ENCODE measurements at places on chromosomes 6 and 20. TPM values are rescaled to one million over a fixed set of nuclear protein-coding genes. Genes with fewer than 3 reads are reported as not detected.

- no peaks in the 10 kb centered on the region for H3K27me3 ChIP-seq
- no peaks in the 10 kb centered on the region for H3K4me1 ChIP-seq
- DNase-seq = no peak
- H3K36me3 ChIP-seq = no peaks in the 10 kb centered on the region
These were observed 8.3 kb downstream of the SLPI start for GRCh38 chr20:45246109-45246508.

GRCh38 chr6:47665112-47665511 is 33.3 kb upstream of the ADGRF4 start:
- no peaks in the 10 kb centered on the region for H3K36me3 ChIP-seq
- H3K27me3 ChIP-seq = peaks cover 2% of the 10 kb centered on the region
- H3K4me1 ChIP-seq = peaks cover 1% of the 10 kb centered on the region
- H3K27ac ChIP-seq = no peak overlapping the region
- no peak overlapping the region for H3K4me3 ChIP-seq
- no peak for DNase-seq

GRCh38 chr20:52996658-52997057 is 24.5 kb downstream of the TSHZ2 start:
- H3K36me3 ChIP-seq = no peaks in the 10 kb centered on the region
- H3K27me3 ChIP-seq = peaks cover 1% of the 10 kb centered on the region
- H3K4me1 ChIP-seq = peaks cover 15% of the 10 kb centered on the region
- no peak overlapping the region for H3K27ac ChIP-seq
- H3K4me3 ChIP-seq = no peak overlapping the region

- no peak overlapping the region for H3K27ac ChIP-seq
- peaks cover 18% of the 10 kb centered on the region for H3K4me1 ChIP-seq
- no peak overlapping the region for H3K4me3 ChIP-seq
- peaks cover 2% of the 10 kb centered on the region for H3K27me3 ChIP-seq
- no peaks in the 10 kb centered on the region for H3K36me3 ChIP-seq
These were observed 268.4 kb downstream of the FARS2 start for GRCh38 chr6:5529733-5530132.

- DNase-seq = no peak
- H3K4me3 ChIP-seq = no peak overlapping the region
- H3K4me1 ChIP-seq = no peaks in the 10 kb centered on the region
- H3K27ac ChIP-seq = no peak overlapping the region
- no peaks in the 10 kb centered on the region for H3K36me3 ChIP-seq
These were observed 55.9 kb downstream of the BCAS4 start for GRCh38 chr20:50850721-50851286.

DNA sequence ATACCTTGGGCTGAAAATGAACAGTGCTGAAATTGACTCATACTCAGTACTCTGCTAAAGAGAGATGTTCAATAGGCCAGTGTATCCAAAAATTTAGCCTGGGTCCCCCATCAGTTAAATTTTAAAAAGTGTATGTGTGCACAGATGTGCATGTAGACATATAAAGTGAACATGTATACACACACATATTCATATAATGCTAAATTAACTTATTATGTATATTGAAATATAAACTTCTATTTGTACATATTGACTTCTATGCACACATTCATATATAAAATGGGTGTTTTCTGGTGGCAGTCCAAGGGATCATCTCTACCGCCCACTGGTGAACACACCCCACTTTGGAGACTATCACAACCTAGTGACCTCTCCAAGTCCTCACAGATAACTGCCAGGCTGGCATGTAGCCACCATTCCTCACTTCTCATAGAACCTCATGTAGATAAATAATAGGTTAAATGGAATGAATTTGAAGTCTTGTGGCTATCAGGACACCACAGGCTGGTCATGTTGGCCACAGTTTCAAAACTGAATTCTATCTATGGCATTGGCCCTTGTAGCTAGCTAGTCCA is 8.8 kb downstream of the SLC22A16 start:
- H3K36me3 ChIP-seq = peaks cover 6% of the 10 kb centered on the region
- no peak overlapping the region for H3K4me3 ChIP-seq
- H3K27me3 ChIP-seq = peaks cover 1% of the 10 kb centered on the region
- no peaks in the 10 kb centered on the region for H3K4me1 ChIP-seq
- H3K27ac ChIP-seq = no peak overlapping the region
- DNase-seq = no peak

DNA sequence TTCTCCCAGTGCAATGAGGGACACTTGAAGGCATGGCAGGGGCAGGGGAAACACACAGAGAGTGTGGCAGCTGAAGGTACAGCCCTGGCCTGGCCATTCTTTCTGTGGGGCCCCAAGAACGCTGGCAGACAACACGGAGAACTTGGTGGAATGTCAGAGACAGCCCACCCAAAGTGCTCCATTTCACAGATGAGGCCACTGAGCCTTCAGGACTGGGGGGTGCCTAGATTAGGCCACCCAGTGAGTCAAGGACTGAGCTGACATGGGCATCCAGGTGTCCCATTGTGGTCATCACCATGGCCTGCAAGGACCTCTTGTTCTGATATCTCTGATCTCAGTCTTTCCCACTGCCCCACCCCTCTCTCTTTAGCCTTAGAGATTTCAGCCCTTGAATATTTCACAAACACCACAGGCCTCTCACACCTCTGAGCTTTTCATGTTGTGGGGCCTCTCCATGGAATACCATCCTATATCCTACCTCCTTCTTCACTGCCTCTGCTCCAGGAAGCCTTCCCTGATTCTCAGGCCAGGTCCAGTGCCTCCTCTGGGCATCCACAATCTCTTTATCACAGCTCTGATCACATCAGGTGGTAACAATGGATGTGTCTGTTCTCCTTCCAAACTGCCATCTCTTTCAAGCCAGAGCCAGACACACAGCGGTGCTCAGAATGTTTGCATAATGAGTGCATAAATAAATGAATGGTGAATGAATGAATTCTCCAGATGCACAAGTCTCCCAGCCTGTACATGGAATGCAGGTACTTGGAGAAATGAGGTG is 2.0 kb upstream of the RSPO4 start:
- no peak overlapping the region for H3K27ac ChIP-seq
- H3K4me1 ChIP-seq = peaks cover 5% of the 10 kb centered on the region
- no peak overlapping the region for H3K4me3 ChIP-seq
- H3K27me3 ChIP-seq = peaks cover 18% of the 10 kb centered on the region
- no peak for DNase-seq

DNA sequence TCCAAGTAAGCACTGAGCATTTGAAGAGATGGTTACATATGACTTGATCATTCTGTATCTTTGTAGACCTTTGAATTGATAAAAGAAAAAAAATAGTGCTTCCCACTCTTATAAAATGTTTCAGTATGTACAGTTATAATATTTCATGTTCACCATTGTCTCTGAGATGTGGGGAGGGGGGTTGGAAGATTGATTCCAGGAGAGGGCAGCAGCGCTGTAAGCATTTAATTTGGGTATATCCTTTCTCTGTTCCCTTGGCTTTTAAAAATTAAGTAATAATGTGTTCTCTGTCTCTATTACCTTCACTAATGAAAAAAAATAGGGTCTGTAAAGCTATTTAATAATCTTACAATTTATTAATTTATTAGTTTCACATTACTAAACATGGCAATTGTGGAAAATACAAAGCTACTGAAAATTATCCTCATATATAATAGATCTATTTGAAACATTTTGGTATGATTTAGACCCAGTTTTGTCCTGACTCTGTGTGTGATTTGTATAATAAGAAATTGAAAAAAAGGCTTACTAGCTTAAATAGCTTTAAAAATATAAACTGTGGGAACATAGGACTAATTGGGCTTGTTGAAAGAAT is 341.2 kb downstream of the CDKAL1 start:
- DNase-seq = peak; percentile 24
- H3K4me1 ChIP-seq = peaks cover 43% of the 10 kb centered on the region
- H3K27ac ChIP-seq = peak overlapping the region; percentile 71
- peaks cover 6% of the 10 kb centered on the region for H3K27me3 ChIP-seq
- H3K4me3 ChIP-seq = peak overlapping the region; percentile 13

DNA sequence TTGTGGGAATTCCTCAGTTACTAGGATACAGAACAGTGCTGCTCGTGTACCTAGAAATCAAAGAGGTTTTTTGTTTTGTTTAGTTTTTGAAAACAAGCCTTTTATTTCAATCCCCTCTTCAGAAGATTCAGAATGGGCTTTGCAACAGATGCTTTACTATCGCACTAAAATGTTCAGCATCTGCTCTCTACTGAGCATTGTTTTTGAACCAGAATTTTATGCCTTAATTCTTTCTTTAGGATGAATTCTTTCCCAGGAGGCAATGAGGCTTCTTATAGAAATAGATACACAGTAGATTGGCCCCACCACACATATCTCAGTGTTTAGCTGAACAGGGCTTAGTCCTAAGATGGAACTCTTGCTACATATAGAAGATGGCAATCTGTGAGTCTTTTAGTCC is 95.9 kb upstream of the SPACA1 start:
- no peak overlapping the region for H3K27ac ChIP-seq
- no peaks in the 10 kb centered on the region for H3K36me3 ChIP-seq
- DNase-seq = no peak
- no peaks in the 10 kb centered on the region for H3K27me3 ChIP-seq

GRCh38 chr6:1415416-1416063 is 26.2 kb downstream of the FOXF2 start:
- DNase-seq = no peak
- H3K4me1 ChIP-seq = no peaks in the 10 kb centered on the region
- H3K36me3 ChIP-seq = no peaks in the 10 kb centered on the region
- peaks cover 4% of the 10 kb centered on the region for H3K27me3 ChIP-seq
- no peak overlapping the region for H3K27ac ChIP-seq

GRCh38 chr6:90765895-90766294 is 179.0 kb upstream of the MAP3K7 start:
- H3K4me1 ChIP-seq = no peaks in the 10 kb centered on the region
- H3K4me3 ChIP-seq = no peak overlapping the region
- H3K36me3 ChIP-seq = no peaks in the 10 kb centered on the region
- H3K27ac ChIP-seq = no peak overlapping the region
- no peak for DNase-seq

- no peak for DNase-seq
- H3K4me1 ChIP-seq = no peaks in the 10 kb centered on the region
- no peak overlapping the region for H3K27ac ChIP-seq
These were observed 41.0 kb upstream of the SMIM8 start for GRCh38 chr6:87281426-87281825.

GRCh38 chr6:25137480-25137879 is 141.7 kb upstream of the CARMIL1 start:
- peaks cover 7% of the 10 kb centered on the region for H3K36me3 ChIP-seq
- H3K27ac ChIP-seq = no peak overlapping the region
- H3K4me3 ChIP-seq = no peak overlapping the region
- no peaks in the 10 kb centered on the region for H3K27me3 ChIP-seq

GRCh38 chr6:138572167-138572875 is 73.0 kb upstream of the NHSL1 start:
- no peaks in the 10 kb centered on the region for H3K36me3 ChIP-seq
- no peak overlapping the region for H3K4me3 ChIP-seq
- H3K27me3 ChIP-seq = peaks cover 6% of the 10 kb centered on the region
- peaks cover 42% of the 10 kb centered on the region for H3K4me1 ChIP-seq

- no peak overlapping the region for H3K27ac ChIP-seq
- no peak for DNase-seq
- H3K36me3 ChIP-seq = no peaks in the 10 kb centered on the region
- H3K4me3 ChIP-seq = no peak overlapping the region
- no peaks in the 10 kb centered on the region for H3K4me1 ChIP-seq
These were observed 862.7 kb upstream of the MAP3K7 start for GRCh38 chr6:91449539-91449938.

- H3K27ac ChIP-seq = no peak overlapping the region
- no peaks in the 10 kb centered on the region for H3K27me3 ChIP-seq
- H3K4me1 ChIP-seq = no peaks in the 10 kb centered on the region
- no peak overlapping the region for H3K4me3 ChIP-seq
- H3K36me3 ChIP-seq = no peaks in the 10 kb centered on the region
- DNase-seq = no peak
These were observed 1050.0 kb downstream of the EPHA7 start for GRCh38 chr6:92369309-92369708.

DNA sequence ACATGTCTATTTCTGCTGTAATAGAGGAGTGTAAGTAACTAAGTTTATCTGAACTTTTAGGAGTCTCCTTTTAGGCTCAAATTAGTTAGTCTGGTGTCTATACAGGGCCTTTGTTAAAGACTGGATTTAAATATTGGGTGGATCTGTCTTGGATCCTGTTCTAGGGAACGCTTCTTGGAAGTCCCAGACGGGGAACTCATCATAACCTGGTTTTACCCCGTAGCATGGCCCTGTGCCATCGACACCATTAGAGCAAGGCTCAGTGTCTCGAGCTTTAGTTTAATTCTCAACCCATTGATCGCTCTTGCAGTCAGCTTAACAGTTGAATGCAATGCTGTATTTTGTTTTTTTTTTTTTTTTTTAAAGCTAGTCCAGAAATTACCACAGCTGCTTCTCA is 89.9 kb downstream of the CARMIL1 start:
- no peaks in the 10 kb centered on the region for H3K27me3 ChIP-seq
- H3K4me3 ChIP-seq = no peak overlapping the region
- H3K36me3 ChIP-seq = no peaks in the 10 kb centered on the region
- DNase-seq = no peak

GRCh38 chr20:18058661-18059467 is 1.1 kb upstream of the OVOL2 start:
- peaks cover 19% of the 10 kb centered on the region for H3K27me3 ChIP-seq
- peak; percentile 68 for DNase-seq
- peak overlapping the region; percentile 77 for H3K4me3 ChIP-seq

- peaks cover 2% of the 10 kb centered on the region for H3K27me3 ChIP-seq
- DNase-seq = no peak
- peaks cover 21% of the 10 kb centered on the region for H3K4me1 ChIP-seq
- H3K36me3 ChIP-seq = no peaks in the 10 kb centered on the region
These were observed 38.8 kb downstream of the CPNE5 start for GRCh38 chr6:36800223-36801076.

- no peaks in the 10 kb centered on the region for H3K4me1 ChIP-seq
- no peak overlapping the region for H3K27ac ChIP-seq
- peaks cover 6% of the 10 kb centered on the region for H3K36me3 ChIP-seq
- peak; percentile 43 for DNase-seq
These were observed 25.4 kb upstream of the FOXF2 start for GRCh38 chr6:1363729-1364572.

DNA sequence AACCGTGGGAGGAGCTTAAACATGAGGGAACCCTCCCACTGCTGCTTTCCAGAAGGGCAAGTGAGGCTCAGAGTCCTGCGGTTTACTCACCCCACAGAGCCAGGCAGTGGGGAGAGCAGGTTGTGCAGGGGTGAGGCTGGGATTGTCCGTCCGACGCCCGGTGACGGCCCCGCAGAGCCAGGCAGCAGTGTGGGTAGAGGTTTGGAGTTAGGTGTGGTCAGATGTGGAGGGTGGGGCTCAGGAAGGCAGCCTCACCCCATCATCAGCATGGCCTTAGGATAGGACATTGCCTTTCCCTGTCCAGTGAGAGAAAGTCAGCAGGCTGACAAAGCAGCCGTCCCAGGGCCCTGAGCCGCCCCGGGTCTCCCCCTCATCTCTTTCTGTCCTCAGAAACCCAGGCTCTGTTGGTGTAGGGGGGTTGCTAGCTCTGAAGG is 234.6 kb downstream of the DLL1 start:
- DNase-seq = peak; percentile 13
- peaks cover 3% of the 10 kb centered on the region for H3K4me1 ChIP-seq
- peaks cover 23% of the 10 kb centered on the region for H3K36me3 ChIP-seq
- H3K27ac ChIP-seq = no peak overlapping the region

- no peaks in the 10 kb centered on the region for H3K36me3 ChIP-seq
- no peaks in the 10 kb centered on the region for H3K27me3 ChIP-seq
- no peak overlapping the region for H3K4me3 ChIP-seq
- H3K4me1 ChIP-seq = no peaks in the 10 kb centered on the region
- no peak overlapping the region for H3K27ac ChIP-seq
- DNase-seq = no peak
These were observed 15.7 kb upstream of the SIRT5 start for GRCh38 chr6:13558718-13559117.

Gene PLG
- not detected for total RNA-seq

Gene GLYATL3
- not detected for total RNA-seq

Gene RAD21L1
- total RNA-seq = not detected

Gene OR12D2
- not detected for total RNA-seq

Gene RBBP8NL
- total RNA-seq = not detected

Gene PKIB
- 48.1 TPM for total RNA-seq

Gene ARFGEF2
- 30.2 TPM for total RNA-seq

Gene FAM184A
- total RNA-seq = 20.0 TPM

Gene E2F1
- total RNA-seq = 66.0 TPM

Gene LY6G6F
- total RNA-seq = not detected

Gene SMOC2
- 0.44 TPM for total RNA-seq

All from glutamatergic neuron (in vitro differentiated cells).